Stimulated activated naive B cell treated with anti-CD40 and anti-IgM and Interleukin-4, amounts not matched to agents 10 μg/mL and 1 μg/mL and 100 μg/mL, for 72 hours (primary cell): ENCODE measurements at places on chromosomes 5 and 9.

- DNase-seq: no peak
Observed at GRCh38 chr5:26669523-26669922, 368.9 kb downstream of the CDH9 start.

GRCh38 chr5:111461255-111461671 is 51.1 kb downstream of the STARD4 start:
- DNase-seq: no peak

- DNase-seq: no peak
Observed at GRCh38 chr9:132142924-132143323, 18.9 kb upstream of the NTNG2 start.

DNA sequence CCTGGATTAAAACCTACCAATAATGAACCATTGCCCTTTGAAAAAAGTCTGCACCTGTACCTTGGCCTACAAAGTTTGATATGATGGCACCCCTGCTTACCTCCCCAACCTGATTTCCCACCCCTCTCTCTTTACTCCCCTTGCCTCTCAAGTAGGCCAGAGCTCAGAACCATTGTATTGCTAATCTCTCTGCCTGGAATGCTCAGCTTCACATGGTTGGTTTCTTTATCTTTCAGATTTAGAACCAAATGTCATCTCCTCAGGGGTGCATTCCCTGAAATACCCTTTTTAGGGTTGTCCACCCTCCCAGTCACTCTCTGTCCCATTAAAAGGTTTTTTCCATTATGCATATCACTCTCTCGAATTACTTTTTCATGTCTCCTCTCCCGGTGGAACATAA is 116.6 kb upstream of the VCAN start:
- DNase-seq: no peak

DNA sequence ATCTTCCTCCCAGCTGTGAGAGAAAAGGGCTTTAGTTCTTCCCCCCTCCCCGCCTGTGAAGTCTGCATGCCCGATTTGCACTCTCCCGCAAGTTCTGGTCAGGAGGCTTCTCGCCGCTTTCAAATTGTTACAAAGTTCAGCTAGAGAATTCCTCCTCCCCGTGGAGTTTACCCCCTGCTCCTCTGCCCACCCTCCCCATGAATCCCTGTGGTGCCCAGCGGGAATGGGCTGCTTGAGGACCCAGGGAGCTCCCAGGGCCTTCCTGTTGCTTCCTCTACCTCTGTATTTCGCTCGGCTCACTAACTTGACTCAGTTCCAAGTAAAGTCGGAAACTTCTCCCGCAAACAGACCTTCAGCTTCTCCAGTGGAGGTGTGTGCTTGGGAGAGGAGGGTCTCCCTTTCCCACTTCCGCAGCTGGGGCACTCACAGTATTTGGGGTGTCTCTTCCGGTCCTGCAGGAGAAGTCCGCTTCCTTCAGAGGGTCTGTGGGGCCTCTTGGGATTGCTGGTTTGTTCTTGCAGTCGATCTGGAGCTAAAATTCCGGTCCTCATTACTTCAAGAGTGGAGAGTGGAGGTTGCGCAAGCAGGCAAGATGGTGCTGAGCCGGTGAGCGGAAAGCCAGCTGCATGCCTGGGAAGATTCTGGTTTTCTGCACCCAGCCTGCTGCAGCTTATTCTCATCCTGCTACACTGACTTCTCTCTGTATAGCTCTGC is 97.8 kb downstream of the ADAMTS12 start:
- no peak for DNase-seq

GRCh38 chr9:72362118-72362531 is 2.9 kb downstream of the ZFAND5 start:
- DNase-seq: no peak

- no peak for DNase-seq
Observed at GRCh38 chr9:88998911-88999310, 7.6 kb downstream of the S1PR3 start.

- no peak for DNase-seq
Observed at GRCh38 chr9:3495855-3496254, 29.9 kb downstream of the RFX3 start.

GRCh38 chr9:119597499-119597898 is 228.3 kb upstream of the BRINP1 start:
- DNase-seq: no peak

GRCh38 chr5:33635582-33635981 is 194.8 kb downstream of the TARS1 start:
- DNase-seq: no peak

DNA sequence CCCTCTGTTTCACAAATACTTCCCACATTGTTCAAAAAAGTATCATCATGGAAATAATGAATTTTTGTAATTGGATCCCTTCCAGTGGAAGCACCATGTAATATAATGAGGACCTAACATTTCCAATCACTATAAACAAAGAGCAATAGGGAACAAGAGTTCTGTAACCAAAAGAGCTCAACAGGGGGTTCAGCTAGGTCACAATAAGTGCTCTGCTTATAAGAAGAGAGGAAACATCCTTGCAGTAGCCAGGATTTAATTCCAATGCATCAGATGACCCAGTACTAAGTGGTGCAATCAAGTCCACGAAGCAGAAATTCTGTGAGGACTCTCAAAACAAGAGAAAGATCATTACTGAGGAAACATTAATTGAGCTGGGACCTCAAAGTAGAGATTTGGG is 5.9 kb downstream of the SERINC5 start:
- no peak for DNase-seq

GRCh38 chr5:32088214-32088613 is 85.9 kb downstream of the GOLPH3 start:
- DNase-seq: no peak

DNA sequence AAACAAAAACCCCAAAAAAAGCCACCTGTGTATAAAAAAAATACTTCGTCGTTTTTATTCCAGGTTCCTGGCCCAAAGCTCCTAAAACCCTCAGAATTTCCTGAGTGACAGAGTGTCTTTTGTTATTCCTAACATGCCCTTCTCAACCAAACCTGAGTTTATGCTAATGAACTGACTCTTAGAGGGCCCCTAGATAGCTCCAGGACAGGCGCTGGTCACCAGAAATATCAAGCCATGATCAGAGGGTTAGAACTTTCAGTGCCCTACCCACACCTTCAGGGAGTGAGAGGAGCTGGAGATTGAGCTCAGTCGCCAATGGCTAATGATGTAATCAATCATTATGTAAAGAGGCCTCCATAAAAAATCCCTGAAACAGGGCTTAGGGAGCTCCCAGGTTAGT is 15.7 kb downstream of the AUH start:
- DNase-seq: no peak

DNA sequence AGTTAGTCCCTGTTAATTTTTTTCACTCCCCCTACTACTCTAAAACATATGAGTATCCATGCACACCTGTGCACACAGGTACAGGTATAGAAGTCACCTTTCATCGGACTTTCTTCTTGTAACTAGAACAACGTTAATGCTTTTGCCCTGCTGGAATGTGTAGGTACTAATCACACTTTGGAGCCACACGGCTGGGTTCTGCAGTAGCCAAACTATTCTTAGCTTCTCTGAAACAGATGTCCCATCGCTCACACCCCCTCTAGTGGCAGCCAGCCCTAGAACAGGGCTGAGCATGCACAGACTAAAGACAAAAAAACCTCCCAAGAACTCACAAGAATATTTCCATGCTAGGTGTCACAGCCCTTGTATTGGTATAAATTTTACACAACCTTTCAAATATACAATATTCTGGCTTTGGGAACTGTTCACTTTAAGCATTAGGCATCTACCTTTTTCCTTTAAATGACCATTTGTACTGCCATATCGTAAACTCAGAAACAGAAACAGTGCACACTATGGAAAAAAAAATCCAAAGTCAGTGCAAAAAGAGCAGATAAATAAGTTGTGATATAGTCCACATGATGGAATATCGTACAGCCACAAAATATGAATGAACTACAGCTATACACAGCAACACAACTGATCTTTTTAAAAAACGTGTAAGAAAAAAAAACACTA is 64.0 kb downstream of the RETREG1 start:
- peak; percentile 53 for DNase-seq

DNA sequence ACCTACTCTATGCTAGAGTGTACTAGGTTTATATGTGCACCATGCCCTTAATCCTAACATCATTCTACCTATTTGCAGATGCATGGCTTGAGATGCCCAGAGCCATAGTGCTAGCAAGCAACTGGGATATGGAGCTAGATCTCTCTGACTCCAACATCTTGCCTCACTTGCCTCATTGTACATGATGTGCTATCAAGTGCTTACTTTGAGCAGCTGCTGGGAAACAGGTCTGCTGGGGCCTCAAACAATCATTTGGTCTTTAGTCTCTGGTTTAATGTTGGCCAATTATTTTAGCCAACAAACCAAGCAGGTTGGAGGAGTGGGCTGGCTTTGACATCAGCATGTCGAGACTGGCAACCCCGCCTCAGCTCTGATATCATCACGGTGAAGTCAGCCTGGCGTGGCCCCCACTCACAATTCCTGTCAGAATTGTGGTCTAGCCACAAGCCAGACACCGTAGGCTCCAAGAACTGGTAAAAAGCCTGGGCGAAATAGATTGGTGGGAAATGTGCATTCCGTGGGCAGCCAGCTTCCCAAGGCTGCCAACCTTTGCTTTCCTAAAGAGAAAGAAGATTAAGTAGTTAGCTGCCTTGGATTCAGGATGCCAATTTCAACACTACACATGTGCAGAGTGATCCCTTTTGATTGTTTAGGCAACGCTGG is 21.1 kb upstream of the GAS1 start:
- no peak for DNase-seq

GRCh38 chr9:124890179-124890578 is 28.2 kb downstream of the ARPC5L start:
- DNase-seq: no peak

DNA sequence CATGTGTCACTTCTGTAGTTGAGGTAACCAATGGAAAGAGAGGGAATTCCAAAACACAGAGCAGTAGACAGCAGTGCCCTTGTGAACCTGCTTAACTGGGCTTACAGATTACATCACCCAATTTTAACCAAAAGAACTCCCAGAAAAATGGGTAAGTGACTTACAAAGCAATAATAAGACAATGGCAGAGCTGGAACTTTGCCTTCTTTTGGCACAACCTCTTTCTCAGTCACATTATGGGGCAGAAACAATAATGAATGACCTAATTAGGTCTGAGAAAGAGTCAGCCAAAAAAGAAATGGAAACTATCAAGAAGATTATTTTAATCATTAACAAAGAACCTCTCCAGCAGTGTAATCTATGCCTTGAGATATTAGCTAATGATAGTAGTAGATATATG is 146.5 kb downstream of the SPATA31D1 start:
- no peak for DNase-seq

DNA sequence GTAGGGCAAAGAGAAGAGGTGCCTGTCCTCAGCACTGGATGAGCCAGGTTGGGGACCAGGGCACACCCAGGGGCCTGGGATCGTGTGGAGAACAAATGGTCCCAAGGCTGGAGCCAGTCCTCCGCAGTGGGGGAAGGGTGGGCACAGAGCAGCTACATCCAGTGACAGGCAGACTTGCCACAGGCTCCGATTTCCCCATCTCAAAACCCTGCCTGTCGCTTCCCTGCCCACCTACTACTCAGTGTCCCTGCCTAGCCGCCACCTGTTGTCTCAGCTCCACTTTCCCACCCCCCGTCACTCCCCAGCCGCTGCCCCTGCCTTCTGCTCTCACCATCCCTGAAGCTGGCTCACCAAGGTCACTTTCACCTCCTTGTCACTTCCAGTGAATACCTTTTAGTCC is 13.9 kb upstream of the ENHO start:
- no peak for DNase-seq

- peak; percentile 51 for DNase-seq
Observed at GRCh38 chr5:134226441-134227192, 744 bp upstream of the PPP2CA start.

- no peak for DNase-seq
Observed at GRCh38 chr5:108545301-108545700, 163.4 kb upstream of the FBXL17 start.

- DNase-seq: no peak
Observed at GRCh38 chr5:109857405-109858031, 167.8 kb downstream of the MAN2A1 start.

GRCh38 chr9:137913771-137914767 is 36.5 kb downstream of the CACNA1B start:
- no peak for DNase-seq

DNA sequence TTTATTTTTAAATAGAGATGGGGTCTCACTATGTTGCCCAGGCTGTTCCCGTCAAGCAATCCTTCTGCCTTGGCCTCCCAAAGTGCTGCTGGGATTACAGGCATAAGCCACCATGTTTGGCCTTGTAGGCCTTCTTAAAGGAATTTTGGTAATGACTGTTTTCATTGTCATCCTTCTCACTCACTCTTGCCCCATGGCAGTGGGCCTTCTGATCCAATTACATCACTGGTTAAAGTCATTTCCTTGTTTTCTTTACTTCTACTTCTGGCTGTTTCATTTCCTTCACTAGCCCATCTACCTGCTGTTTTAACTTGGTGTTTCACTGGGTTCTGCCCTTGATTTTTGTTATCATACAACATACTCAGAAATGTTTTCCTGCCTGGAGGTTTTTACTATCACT is 20.1 kb upstream of the NIM1K start:
- DNase-seq: no peak

DNA sequence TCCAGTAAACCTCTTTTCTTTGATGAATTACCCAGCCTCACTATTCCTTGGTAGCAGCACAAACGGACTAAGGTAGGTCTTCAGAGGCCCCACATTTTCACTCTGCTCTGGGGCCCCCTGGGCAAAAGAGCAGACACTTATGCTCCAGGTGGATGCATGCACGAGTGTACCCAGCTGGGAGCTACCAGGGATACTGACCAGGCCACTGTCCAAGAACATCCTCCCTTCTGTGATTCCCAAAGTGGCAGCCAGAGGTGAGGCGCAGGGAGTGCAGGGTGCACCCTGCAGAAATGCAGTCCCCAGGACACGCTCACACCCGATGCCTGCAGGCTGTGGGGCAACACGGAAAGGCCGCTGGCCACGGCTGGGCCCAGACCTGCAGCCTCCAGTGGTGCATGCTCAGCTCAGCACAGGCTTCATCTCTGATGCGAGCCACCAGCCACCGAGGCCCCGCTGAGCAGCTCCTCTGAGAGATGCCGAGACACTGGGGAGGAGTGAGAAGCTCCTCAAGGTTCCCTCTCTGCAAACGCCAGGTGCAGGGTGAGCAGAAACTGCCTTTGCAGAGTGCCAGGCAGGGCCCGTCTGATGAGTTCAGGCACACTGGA is 48.1 kb upstream of the OLFM1 start:
- no peak for DNase-seq

DNA sequence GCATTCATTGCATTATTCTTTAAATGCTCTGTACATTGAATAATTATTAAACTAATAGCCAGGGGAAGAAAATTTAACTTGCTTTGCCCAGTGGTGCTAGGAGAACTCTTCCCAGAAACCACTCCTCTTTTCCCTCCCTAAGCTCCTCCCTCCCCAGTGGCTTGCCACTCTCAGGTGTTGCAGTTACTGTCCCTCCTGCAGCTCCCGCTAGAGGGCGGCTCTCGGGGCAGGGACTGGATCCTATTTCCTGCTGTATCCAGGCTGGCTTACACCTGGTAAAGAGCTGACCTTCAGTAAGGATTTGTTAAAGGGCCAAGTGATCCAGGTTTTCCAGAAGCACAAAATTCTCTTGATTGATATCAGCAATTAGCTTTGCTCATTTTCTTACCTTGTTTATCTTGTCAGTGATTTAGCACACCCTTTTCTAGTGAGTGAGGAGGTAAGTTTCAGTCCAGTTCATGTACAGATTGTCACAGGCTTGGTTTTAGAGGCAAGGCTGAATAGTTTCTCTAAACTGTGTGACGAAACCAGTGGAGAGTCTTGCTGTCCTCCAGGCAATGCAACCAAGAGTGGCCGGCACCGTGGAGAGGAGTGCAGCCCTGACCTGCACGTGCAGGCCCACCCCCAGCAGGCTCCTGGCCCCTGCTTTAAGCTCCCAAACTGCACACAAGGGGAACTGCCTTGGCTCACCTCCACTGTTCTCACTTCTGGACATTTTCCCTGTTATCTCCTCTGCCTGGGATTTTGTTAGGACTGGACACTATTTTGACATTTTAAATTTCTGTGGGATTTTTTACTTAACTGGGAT is 423.8 kb downstream of the SPOCK1 start:
- peak; percentile 2 for DNase-seq
